Left ventricle myocardium superior (tissue), 1 donor: ENCODE measurements at places on chromosomes 3 and 15. TPM values are rescaled to one million over a fixed set of nuclear protein-coding genes. Genes with fewer than 3 reads are reported as not detected.

SCN11A gene
- total RNA-seq, result not detected

XCR1 gene
- not detected for total RNA-seq

CCDC80 gene
- 80.0 TPM for total RNA-seq

MESP1 gene
- 8.4 TPM for total RNA-seq

ACTC1 gene
- 14,086 TPM for total RNA-seq

CRELD1 gene
- total RNA-seq, result 62.7 TPM

APOD gene
- 603 TPM for total RNA-seq

MKRN3 gene
- total RNA-seq, result 0.72 TPM

MINAR1 gene
- 0.07 TPM for total RNA-seq

FMN1 gene
- total RNA-seq, result 2.9 TPM

WDR53 gene
- 7.6 TPM for total RNA-seq

SNX1 gene
- total RNA-seq, result 89.7 TPM

DNA sequence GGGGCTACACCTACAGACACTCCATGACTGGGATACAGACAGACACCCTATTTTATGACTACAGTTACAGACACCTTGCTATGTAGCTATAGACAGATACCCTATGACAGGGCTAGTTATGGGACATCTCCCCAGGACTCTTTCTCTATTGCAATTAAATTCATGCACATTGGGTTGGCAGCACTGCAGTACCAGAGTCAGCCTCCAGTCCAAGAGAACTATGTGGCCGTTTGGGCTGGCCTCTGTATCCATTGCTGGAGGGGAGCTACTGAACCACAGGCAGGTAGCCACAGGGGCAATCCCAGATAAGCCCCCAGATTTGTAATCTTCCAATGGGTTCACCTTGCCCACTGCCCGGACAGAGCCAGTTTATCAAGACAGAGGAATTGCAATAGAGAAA lies 108.4 kb upstream of the SPATA16 start:
- DNase-seq, result no peak

DNA sequence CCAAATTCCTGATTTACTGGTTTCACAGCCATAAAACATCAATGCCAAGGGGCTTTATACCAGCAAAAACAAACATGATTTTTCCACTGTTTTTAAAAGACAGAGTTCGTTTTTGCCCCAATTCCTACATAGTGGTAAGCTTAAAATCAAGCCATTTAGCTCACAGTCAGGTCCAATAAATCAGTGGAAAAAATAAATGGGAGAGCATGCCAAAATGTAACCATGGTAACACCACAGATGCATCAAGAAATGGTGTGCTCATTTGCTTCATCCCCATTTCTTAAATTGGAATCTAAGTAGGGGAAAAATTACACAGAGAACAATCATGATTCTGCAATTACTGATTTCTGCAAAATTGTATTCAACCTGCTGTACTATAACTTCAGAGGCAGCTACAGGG lies 418.8 kb downstream of the MAGI1 start:
- no peak for DNase-seq

DNA sequence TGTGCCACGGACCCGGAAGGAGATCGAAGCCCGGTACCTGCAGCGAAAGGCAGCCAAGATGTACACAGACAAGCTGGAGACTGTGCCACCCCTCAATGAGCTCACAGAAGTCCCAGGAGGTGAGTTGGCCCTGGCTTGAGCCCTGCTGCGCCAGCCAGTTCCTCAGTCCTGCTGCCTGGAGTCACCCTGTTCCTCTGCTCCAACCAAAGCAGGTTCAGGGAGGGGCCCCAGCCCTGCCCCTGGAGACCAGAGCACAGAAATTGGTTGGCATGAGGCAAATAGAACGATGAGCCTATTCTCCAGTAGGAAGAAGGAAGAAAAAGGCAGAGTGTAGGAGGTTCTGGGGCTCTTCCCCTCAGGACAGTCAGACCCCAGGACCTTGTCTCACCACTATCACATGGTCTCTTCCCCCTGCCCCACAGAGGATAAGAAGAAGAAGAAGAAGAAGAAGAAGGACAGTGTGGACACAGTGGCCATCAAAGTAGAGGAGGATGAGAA lies 8.0 kb downstream of the TMIE start:
- no peak for DNase-seq

GRCh38 chr3:185332026-185332735 lies 30.8 kb upstream of the MAP3K13 start:
- no peak for DNase-seq

DNA sequence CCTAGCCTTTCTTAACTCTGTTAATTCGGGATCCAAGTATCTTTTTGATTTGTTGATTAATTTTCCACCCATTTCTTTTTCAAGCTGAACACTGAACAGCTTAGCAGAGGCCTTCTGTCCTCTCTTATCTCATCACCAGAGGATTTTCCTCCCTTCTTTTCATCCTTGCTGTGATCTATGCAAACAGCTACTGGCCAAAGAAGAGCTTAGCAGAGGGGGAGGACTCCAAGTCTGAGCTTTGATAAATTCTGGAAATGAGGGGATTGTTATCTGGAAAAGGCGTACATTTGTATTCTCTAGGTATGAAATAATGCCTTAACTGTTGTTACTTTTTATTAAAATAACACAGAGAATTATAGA lies 13.4 kb downstream of the DZIP3 start:
- no peak for DNase-seq

DNA sequence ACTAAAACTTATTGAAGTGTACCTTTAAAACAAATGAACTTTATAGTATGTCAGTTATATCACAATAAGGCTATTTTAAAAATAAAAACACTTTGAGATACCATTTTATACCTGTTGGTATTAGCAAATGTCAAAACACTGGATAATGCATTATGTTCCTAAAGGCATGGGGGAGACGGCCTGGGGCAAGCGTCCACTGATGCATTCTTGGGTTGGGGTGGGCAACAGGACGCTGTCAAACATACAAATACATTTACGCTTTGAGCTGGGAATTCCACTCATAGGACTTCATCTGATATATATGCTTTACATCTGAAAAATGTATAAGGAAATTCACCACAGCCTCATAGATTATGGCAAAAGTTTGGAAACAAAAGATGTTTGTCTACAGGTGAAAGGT lies 7.6 kb upstream of the GATA2 start:
- DNase-seq, result no peak

GRCh38 chr3:158104431-158104921 lies 1.7 kb downstream of the SHOX2 start:
- no peak for DNase-seq

GRCh38 chr3:9311228-9311627 lies 51.6 kb upstream of the THUMPD3 start:
- DNase-seq, result no peak

DNA sequence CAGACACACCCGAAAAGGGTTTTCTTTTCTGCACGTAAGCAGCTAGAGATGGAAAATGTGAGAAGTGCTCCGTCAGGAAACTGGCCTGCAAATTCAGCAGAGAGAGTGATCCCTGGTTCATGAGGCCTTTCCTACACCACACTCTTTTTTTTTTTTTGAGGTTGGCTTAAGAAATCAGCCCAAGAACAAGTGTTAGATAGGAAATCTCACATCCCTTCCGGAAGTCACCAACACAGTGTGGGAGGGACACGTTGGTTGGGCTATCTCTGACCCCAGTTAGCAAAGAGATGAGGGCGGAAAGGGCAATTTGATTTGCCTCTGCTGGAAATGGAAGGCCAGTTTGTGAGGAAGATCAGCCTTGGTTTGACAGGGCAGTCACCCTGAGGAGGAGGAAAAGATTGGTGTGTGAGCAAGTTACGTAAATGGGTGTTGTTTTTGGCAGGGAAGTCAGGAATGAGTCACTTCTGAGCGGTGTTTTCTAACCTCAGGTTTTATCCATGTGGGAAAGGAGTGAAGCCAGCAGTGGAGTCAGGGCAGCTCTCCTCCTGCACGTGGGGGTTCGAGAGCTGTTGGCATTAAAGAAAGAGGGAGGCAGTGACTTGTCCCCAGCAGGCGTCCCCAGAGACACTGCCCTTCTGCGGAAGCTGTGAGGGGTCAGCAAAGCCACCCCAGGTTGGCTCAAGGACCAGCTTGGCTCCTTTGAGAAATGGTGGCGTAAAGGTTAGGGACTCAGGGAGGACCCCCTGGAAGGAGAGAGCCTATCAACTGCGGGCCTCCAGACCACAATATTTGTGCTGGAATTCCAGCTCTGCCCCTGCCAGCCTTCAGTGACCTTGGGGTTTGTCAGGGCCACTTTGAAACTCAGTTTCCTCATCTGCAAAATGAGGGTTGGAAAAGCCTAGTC lies 237.6 kb upstream of the BHLHE40 start:
- DNase-seq, result peak; percentile 43

DNA sequence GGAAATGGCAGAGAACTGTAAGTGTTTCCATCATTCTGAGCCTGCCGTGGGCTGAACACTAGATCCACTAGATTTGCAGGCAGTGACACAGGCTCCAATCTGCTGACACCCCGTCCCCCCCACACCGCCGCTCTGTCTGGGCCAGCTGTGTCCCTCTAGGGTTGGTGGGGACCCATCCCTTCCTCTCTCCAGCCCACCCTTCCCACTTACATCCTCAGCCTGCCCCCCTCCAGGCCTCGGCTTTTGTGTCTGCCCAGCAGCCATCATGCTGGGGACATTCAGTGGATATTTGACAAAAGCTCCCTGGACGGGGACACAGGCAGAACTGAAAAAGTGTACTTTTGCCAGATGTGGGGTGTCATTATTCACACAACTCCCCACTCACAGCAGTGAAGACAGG lies 10.7 kb upstream of the LRRK1 start:
- DNase-seq, result no peak

GRCh38 chr3:126083913-126084767 lies at the start of gene SLC41A3:
Gene SLC41A3 (minus strand): TSS chr3:126084124. CDS start chr3:126068219, 15,905 bp downstream.
- DNase-seq, result peak; percentile 95

DNA sequence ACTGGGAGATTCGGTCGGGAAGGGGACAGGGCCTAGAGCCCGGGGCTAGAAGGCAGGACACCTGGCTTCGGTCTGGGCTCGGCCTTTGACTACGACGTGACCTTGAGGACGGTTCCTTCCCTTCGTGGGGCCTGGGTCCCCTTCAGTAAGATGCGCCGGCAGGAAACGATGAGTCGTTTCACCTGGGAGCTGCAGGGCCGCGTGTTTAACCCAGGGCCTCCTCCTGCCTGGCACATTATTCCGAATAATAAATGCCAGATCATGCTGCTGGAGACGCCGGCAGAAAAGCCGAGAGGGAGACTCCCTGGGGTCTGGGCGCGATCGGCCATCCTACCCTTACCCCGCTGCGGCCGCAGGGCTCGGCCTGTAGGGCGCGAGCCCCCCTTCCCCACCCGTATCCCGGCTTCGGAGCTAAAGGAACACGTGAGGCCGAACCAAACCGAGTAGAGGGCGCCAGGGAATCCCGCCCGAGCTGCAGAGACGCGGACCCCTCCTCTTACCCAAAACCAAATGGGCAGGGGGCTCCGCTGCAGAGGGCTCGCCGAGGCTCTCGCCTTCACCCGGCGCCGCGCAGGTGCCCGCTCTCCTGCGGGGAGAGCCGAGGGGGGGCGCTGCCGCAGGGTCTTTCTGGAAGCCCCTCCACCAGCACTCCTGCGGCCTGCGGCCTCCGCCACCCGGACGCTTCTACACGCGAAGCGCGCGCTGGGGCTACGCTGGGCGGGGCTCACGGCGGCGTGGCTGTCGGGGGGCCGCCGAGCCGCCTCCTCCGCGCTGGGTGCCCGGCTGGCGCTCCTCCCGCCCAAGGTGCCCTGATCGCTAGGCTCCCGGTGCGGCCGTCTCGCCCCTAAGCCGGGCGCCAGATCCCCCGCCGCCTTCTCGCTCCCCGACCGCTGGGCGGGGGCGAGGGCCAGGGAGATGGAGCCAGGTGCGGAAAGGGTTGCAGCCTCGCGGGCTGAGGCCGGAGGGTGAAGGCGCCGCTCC lies at the start of gene BDH1:
Gene BDH1, minus strand, starts transcription at position 688 of the 981 bp plus-strand sequence. CDS start 9,525 bp downstream, outside the sequence.
- DNase-seq, result peak; percentile 63

DNA sequence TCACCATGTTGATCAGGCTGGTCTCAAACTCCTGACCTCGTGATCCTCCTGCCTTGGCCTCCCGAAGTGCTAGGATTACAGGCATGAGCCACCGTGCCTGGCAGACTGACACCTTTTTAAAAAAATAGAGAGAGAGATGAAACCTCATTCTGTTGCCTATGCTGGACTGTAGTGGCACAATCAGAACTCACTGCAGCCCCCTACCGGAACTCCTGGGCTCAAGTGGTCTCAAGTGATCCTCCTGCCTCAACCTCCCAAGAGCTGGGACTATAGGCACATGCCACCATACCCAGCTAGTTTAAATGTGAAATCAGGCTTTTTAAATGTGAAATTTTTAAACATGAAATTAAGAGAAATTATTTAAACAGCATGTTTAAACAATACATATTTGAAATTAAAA lies 265.2 kb upstream of the UBE2E1 start:
- DNase-seq, result no peak

GRCh38 chr3:10740954-10741353 lies 75.1 kb upstream of the SLC6A11 start:
- DNase-seq, result no peak

DNA sequence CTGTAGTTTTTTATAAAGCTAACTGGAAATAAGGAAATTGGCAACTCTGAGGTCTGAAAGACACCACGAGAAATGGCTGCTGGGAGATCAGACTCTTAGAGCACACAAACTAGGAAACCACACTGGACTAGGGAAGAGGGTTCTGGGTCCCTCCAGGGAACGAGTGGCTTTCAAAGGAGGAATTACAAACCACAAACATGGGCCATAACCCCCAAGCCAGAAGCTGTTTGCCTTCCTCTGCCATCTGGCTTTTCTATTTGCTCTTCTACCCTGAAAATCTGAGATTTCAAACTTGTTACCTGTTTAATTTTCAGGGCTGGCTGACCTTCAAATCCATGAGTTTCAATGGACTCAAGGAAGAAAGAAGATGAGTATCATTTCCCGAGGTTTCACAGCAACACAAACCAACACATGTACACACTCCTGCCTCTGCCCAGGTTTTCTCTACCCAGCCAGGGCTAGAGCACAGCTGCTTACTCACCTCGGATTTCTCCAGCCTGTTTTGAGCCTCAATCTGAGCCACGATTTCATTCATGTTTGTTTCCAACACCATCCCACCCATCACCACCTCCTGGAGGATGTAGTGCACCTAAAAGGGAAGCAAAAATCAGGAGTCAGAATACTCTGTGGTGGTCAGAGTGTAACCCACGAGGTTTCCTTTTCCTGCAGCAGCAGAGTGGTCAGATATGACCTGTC lies 22.6 kb upstream of the ANPEP start:
- DNase-seq, result no peak

GRCh38 chr3:53109891-53110771 lies 20.1 kb downstream of the RFT1 start:
- DNase-seq, result peak; percentile 50

DNA sequence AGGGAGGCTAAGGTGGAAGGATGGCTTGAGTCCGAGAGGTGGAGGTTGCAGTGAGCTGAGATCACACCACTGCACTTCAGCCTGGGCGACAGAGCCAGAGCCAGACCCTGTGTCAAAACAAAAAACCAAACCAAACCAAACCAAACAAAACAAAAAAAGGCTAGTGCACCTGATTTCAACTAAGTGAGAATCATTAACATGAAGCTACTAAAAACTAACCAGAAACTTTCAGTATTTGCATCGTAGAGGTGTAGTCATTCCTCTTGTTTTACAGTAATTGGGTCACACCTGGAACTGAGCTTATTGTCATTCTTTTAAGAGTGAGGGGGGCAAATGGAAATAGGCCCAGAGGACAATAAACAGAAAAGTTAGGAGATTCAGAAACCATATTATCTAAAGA lies 58.5 kb downstream of the ST6GAL1 start:
- no peak for DNase-seq

- DNase-seq, result no peak
These were observed 518.4 kb upstream of the UBE2E2 start for GRCh38 chr3:22684739-22685138.

- DNase-seq, result peak; percentile 82
These were observed 12.8 kb downstream of the MAN2A2 start for GRCh38 chr15:90915808-90916440.

- no peak for DNase-seq
These were observed 58.0 kb upstream of the FOXB1 start for GRCh38 chr15:59946084-59946483.
